ENCODE measurements at places on chromosomes 2 and 18.

- no peak for DNase-seq
These were observed 207.1 kb downstream of the SPAG16 start for GRCh38 chr2:213491376-213491775.

DNA sequence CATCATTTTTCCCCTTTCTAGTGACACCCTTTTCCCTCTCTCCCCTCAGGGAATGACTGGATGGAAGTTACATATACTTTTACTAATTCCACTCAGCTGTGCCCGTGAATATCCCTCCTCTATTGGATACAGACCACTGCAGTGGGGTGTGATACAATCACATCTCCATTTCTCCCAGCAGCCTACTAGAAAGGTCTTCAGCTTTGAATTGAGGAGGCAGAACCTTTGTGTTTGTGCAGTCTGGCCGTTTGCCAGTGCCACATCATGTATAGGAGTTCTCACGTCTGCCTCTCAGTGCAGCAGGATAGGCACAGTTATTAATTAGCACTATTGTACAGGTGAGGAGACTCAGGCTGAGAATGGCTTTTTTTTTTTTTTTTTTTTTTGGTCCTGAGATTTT, 16.4 kb downstream of the TNFRSF11A start:
- no peak for DNase-seq

DNA sequence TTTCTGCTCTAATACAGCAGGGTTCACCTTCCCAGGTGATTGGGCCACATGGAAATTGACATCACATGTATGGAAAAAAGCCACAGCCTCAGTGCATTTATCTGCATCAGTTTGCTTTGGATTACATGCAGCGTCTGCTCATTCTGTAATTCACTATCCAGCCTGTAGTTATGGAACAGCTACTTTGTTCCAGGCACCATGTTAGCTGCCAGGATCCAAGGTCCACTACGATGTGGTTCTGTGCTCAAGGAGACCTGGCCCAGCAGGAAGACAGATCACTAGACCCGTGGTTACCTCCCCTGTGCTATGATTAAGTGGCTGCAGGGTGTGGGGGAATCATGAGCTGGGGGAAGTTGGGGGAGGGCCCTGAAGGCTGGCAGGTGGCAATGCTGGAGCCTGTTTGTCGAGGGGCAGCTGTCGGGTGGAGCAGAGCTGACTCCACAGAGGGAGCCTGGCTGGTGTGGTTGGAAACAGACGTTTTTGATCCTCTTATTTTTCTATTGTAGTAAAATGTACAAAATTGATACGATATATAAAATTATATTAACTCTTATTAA, 58.6 kb downstream of the TSHZ1 start:
- DNase-seq, result no peak

- DNase-seq, result no peak
These were observed 75.9 kb upstream of the DYNAP start for GRCh38 chr18:54515149-54515548.

DNA sequence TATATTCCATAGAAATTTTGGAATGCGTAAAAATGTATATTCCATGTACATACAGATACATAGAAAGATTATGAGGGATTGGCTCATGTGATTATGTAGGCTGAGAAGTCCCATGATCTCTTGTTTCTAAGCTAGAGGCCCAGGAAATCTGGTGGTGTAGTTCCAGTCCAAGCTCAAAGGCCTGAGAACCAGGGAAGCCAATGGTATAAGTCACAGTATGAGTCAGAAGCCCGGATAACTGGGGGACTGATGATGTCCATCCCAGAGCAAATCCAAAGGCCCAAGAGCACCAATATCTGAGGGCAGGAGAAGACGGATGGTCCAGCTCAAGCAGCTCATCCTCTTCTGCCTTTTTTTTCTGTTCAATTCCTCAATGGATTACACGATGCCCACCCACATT, 385.0 kb upstream of the KLHL29 start:
- DNase-seq, result no peak

DNA sequence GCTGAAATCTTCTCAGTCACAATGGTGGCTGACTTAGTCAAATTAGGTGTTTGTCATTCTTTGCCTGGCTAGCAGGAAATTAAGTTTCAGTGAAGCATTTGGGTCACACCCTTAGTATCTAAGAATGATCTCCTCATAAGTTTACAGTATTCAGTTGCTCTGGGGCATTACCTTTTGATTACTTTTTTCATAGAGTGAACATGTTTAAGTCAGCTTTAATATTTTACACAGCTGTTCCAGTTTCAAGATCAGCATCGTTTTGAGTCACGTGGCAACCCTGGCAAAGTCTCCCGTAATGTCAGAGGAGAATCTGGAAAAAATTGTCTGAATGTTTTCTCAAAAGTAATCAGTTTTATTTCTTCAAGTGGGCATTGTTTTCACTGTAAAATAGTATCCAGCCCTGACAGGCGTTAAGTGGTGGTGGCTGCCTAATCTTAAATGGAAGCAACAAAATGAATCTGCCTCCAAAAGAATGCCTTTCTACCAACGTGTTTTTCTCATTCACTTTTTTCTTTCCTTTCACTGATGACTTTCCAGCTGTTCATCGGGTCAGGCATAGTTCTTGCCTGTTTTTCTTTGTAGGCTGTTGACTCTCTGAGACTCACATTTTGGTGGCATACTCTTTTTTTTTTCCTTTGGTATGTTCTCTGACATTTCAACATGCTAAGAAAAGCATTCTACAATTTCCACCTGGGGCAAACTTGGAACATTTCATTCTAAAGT, 319.6 kb upstream of the TCF4 start:
- no peak for DNase-seq

GRCh38 chr2:116411211-116411610, 1403.3 kb upstream of the DDX18 start:
- DNase-seq, result no peak

DNA sequence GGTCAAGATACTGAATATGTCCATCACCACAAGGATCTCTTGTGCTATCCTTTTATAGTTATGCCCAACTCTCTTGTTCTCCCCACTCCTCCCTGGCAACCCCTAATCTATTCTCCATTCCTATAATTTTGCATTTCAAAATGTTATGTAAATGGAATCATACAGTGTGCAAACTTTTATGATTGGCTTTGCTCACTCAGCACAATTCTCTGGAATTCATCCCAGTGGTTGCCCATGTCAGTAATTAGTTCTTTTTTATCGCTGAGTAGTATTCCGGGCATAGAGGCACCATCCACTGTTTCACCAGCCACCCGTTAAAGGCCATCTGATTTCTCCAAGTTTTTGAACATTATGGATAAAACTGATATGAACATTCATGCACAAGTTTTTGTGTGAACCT, 38.4 kb upstream of the RNF149 start:
- no peak for DNase-seq

DNA sequence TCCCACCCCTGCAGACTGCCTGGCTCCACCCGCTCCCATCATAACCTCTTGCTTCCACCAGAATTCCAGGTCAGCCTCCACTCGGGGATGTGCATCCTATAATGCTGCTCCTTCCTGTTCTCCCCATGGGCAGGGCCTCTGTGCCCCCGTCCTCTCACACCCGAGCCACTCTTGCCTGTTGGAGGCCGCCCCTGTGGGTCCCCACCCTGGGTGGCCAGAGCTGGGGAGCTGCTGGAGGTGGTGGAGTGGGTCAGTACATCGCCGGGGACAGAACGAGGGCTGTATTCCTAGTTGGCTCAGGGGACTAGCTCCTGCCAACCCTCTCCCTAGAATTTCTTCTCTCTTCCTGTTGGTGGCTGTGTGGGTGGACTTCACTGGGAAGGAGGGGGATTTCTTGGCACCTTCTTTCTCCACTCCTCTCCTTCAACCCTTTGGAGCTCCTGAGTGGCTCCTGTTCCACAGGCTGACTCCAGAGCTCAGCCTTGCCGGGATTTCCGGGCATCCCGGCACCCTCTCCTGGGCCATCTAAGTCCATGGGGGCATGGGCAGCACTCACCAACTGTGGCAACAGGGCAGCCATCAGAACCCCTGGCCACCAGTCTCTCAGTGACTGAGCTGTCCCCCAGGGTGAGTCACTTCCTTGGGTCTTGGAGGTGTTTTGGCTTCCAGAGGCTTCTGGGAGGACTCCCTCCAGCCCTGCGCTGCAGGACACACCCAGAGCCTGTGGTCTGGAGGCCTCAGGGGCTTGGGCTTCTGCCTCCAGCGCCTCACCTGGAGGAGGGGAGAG, 88.2 kb upstream of the MCFD2 start:
- no peak for DNase-seq

DNA sequence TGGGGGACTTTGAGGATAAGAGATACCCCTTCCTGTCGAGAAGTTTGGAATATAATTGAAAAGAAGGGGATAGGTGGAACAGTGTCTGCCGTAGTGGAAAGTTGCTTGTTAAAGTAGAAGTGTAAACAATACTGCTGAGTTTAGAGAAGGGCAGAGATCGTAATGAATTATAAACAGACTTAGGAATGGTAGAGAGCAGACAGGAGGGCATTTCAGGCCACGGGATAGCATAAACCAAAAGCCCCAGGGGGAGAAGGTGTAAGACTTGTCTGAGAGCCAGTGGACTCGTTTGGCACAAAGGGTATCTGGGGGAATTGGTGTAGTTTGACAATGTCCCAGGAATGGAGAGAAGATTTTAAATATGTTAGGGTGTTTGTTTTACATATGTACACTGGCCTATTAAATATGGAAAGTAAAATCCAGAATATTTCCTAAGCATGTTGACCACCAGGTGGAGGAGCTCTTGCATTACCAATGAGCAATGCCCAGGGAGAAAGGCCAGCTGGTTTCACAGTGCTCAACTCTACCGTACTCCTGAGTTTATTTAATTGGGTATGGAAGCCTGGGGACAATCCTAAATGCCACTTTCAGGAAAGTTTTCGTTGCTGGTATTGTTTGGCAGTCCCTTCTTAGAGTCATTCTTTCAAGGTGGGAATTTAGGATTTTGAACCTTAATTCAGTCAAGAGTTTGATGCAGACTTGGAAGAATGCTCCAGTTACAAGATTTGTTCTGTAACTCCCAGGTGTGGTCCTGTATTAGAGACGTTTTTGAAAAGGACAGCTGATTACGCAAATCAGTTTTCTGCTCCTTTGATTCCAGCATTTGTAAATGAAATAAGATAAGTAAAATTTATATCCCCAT, 7.5 kb downstream of the COPS8 start:
- DNase-seq, result peak; percentile 82

DNA sequence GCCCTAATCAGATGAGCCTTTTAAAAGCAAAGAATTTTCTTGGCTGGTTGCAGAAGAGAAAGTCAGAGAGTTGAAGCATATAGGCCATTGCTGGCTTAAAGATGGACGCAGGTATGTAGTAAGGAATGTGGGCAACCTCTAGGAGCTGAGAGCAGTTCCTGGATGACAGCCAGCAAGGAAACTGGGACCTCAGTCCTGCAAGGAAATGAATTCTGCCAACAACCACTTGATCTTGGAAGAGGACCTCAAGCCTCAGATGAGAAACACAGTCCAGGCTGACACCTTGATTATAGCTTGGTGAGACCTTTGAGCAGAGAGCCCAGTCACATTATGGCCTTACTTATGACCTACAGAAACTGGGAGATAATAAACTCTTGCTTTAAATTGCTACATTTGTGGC, 15.7 kb downstream of the PHOSPHO2 start:
- no peak for DNase-seq

DNA sequence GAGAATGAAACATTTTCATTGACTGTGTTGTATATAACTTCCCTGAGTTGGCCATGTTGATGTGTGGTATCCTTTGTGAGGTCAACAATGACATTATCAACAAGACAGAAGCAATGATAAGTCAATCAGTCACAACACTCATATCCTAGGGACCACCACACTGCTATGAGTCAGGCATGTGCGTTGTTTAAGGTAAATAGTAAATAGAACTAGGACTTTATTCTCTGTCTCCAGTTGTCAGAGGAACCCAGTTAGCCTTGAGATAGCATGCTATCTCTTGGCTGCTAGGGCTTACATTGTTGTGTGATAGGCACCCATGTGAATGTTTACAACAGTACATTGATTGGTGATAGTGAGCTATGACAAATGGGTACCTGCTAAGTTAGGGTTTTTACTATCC, 37.3 kb downstream of the GPD2 start:
- DNase-seq, result no peak

- peak; percentile 52 for DNase-seq
These were observed 176.4 kb downstream of the TMEM247 start for GRCh38 chr2:46655551-46656436.

- DNase-seq, result no peak
These were observed 25.6 kb downstream of the ANKMY1 start for GRCh38 chr2:240532031-240532775.

GRCh38 chr2:53786705-53787613, at the start of the genes ASB3 and ERLEC1:
TSS of gene ASB3 (minus strand) at chr2:53786953. CDS start at chr2:53765572, 21,381 bp downstream.
TSS of gene ERLEC1 (plus strand) at chr2:53787044. CDS start at chr2:53787211, 167 bp downstream.
- peak; percentile 85 for DNase-seq

GRCh38 chr2:217054791-217055190, 194.9 kb upstream of the TNP1 start:
- DNase-seq, result peak; percentile 40

DNA sequence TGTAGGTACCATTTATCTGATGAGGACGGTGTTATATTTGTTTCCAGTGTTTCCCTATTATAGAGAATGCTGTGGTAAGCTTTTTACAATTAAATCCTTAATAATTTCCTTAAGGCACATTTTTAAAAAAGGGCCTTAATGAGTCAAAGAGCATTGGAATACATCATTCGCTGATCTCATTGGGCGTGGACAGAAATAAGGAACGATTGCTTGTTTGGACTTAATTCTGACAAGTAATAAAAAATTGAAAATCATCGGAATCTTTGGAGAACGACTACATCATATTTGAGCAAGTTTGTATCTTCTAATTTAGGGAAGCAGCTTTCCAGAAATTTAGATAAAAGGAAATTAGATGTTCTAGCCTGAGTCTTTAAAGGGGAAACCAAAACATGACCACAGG, 11.3 kb downstream of the AGPS start:
- no peak for DNase-seq

DNA sequence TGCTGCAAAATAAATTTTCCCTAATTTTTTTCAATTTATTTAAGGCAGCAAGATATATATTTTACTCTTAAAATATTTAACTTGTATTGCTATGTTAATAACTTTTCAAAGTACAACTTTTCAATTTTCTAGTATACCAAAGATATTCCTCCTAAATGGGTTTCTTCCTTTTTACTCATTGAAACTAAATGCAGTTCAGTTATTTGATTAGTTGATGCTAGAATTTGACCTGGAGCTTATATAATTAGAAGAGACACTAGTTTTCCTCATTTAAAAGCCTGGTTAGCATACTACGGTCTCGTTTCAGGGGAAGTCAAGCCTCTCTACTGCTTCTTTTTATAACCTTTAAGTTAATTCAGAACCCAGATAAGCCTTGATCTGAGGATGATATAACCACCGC, at the start of gene ARHGEF33:
Gene ARHGEF33, plus strand, starts transcription at position 301 of the 400 bp plus-strand sequence. CDS start 29,573 bp downstream, outside the sequence.
- no peak for DNase-seq

GRCh38 chr2:1641523-1641922, 102.8 kb downstream of the PXDN start:
- DNase-seq, result no peak

GRCh38 chr2:152407204-152407721, 72.3 kb downstream of the FMNL2 start:
- peak; percentile 52 for DNase-seq

GRCh38 chr2:208906330-208906729, 499.7 kb downstream of the PTH2R start:
- DNase-seq, result no peak
